ENCODE measurements at places on chromosomes 12 and 14.

GRCh38 chr12:32870716-32871115 lies 25.9 kb downstream of the PKP2 start:
- no peak for DNase-seq

DNA sequence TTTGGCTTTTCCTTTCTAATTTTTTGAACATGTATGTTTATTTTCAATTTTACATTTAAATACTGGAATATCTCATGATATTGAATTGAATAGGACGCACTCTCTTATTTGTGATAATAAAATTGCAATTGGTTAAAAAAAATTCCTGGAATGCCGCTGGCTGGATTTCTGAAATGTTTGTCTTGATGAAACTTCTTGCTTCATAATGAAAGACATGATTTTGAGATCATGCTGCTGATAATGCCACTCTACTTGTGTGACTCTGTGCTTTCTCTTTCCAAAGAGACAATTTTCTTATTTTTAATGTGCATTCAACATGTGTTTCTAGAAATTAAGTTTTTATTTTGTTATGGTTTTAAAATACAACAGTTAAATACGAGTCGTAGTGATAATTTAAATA lies 465.7 kb upstream of the FAR2 start:
- no peak for DNase-seq

GRCh38 chr12:94545935-94546771 lies 86.5 kb upstream of the CEP83 start:
- peak; percentile 78 for DNase-seq

DNA sequence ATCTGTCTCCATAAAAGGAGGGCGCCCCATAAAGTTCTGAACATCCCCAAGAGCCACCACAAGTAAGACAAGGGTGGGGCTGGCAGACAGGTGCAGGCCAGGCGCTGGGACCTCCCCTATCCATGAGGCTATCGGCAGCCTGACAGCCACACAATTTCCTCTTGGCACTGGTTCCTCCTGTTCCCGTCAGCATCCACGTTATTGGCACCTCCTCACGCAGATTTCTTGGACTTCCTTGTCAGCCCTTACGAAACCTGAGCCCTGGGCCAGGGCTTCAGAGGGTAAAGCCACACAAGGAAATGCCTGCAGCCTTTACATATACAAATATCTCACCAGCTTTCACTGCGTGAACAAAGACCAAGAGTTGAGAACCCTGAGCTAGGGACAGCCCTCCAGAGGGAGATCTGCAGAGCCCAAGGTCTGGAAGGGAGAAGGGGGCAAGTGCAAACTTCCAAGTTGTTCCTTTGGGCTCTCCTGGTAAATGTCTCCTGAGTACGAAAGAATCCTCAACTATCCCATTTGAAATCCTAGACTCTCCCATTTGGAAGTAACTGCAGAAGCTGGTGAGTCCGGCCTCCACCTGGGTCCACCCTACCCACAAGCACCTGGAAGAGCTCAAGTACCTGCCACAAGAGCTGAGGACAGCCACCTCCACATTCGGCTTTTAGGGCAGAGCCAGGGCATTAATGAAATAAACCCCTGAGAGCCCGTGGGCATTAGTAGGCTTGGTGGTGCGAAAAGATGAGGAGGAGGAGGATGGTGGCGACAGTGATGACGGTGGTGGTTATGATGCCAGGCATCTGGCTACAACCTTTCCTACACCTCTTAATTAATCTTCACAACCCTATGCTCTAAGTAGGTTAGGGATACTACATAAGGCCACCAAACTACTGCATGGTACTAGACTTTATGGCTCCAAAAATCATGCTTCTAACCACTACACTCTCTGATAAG lies 5.5 kb upstream of the TC2N start:
- peak; percentile 56 for DNase-seq

GRCh38 chr12:124720681-124721500 lies 142.8 kb downstream of the SCARB1 start:
- no peak for DNase-seq

GRCh38 chr14:56808383-56809269 lies 1.7 kb downstream of the OTX2 start:
- DNase-seq, result no peak

DNA sequence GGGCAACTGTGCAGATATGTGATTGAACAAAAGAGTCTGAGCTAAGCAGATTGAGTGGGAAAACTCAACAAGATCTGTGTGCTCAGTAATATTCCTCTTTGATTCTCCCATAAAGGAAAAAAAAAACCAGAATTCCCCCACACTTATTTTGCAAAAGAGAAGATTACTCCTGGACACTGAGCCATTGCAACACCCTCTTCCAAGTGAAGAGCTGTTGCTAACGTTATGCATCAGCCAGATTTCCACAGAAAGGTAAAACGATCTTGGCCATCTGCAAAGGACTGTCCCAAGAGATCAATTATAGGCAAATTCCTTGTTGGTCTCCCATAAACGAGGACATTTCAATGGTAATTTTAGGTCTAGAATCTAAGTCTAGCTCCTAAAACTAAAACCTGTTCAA lies 587.7 kb downstream of the C12orf50 start:
- DNase-seq, result no peak

DNA sequence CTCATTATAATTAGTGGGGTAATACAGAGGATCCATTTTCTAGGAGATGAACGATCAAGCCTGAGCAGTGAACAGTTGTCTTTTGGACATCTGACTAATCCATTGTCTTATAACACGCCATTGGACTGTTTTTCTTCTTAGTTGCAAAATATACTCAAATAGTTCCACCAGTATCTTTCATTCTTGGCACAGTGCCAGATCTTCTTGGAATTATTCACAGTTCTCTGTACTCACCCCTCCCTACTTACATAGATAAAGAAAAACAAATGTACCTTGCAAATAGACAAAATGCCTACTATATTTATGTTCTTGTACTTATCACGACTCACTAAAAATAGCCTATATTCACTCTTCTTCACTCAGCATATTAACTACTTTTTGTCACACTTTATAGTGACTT lies 3.8 kb downstream of the CBLN3 start:
- peak; percentile 92 for DNase-seq

DNA sequence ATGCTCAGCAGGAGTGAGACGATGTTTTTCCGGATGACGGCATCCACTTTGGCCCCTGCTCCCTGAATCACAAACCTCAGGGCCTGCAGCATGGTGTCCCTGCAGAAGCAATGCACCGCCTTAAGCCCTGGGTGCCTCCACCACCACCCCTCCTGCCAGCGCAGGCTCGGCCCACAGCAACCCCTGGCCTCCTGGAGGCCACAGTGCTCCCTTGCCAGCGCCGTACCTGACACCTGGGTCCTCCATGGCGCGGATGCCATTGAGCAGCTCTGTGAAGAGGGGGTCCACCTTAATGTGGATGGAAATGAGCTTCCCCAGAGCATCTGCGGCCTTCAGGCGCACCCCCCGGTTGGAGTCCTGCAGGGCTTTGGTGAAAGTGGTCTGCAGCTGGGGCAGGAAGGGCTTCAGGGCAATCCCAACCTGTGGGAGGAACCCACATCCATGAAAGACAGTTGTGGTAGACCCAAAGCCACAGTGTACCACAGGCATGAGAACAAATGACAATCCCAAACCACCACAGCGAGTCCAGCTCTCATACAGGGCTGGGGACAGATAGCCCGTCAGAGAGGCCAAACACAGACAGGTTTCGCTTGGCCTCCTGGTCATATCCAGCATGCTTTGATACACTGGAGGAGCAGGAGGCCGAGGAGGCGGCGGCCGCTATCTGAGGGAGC lies 17.9 kb upstream of the RAB35 start:
- no peak for DNase-seq

GRCh38 chr12:6378709-6379472 lies 3.5 kb upstream of the SCNN1A start:
- DNase-seq, result no peak

DNA sequence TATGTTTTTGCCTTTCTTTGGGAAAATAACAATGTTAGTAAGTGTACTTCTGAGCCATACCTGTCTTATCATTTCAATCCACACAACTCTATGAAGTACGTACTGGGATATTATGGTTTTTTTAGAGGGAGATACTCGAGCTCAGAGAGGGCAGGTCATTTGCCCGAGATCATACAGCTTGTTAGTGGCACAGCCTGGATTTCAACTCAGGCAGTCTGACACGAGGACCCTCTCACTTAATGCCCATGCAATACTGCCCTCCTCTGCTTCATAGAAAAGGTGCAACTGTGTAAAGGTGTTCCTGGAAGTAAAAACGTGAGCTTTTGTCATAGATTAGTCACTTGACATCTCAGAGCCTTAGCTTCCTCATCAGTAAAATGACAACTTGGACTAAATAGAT lies 128.0 kb downstream of the NDUFA12 start:
- DNase-seq, result peak; percentile 60

GRCh38 chr12:77220586-77220985 lies 155.2 kb upstream of the E2F7 start:
- peak; percentile 37 for DNase-seq

GRCh38 chr12:117300174-117300573 lies 61.3 kb downstream of the NOS1 start:
- DNase-seq, result no peak

DNA sequence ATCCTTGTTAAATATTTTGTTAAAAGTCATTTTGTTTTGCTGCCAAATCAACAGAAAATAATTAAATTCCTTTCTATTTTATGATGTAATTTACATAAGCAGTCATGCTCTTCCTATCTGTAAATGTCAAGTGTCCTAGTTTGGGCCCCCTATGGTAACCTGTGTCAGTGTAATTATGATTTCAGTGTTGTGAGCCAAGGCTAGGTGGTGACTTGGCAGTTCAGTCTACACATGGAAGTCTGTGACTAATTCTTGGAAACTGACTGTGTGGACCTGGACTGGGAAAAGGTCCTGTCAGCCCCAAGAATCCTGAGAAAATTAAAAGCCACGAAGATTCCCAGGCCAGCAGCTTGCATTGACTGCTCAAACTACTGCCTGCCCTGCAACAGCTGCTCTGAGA lies 371.0 kb downstream of the FUT8 start:
- DNase-seq, result no peak

DNA sequence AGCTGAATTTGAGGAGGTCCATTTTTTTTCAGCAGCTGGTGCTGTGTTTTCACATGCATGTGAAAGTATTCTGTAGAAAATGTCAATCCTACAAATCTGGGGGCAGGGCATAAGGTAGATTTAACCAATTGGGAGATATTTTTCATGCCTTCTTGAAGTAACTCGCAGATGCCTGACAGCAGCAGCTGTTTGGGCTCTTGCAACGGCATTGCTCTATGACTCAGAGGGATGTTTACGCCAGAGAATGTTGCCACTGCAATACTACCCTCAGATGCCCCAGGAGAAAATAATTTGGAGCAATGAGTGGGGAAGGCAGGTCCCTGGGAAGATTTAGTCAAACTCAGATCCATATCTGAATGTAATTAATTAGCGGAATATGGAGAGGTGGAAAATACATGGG lies 42.5 kb upstream of the MYBPC1 start:
- DNase-seq, result no peak

GRCh38 chr12:77610446-77610845 lies 220.2 kb upstream of the NAV3 start:
- no peak for DNase-seq

DNA sequence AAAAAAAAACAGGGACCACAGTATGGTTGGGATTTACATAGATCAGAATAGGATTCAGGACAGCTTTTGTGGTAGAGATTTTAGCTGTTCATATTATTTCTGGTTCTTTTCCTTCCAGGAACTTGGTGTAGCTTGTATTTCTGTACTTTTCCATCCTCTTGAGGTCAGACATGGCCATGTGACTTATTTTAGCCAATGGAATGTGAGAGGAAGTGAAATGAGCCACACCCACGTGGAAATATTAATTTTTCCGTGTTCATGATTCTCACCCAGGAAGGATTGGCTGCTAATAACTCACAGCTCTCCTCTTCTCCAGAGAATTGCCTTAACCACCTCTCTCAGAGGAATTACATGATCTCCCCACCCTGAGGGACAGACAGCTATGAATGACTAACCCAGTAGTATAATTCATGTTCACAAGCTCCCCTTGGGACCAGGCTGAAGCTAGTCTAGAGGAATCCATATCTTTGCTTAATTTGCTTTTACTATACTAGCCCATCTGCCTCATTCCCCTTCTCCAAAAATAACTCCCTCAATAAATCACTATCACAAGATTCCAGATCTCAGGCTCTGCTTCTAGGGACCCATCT lies 340.4 kb downstream of the NUAK1 start:
- no peak for DNase-seq

DNA sequence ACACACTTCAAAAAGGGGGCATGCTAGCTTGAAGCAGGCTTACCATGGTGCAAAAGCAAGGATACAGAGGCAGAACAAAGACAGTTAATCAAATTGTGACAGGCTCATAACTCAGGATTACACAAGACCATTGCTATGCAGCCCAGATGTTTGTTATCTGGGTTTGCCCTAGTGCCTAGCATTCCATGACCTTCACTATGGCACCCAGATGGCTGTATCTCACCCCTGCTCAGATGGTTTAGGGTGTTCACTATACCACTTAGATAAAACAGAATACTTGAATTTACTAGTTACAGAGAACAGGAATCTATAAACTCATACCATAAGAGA lies 56.2 kb downstream of the SDR9C7 start:
- peak; percentile 91 for DNase-seq
